ENCODE measurements at places on chromosomes 16 and 17.
A peak's percentile ranks its signal among the peaks of the same experiment; 100 is the strongest.

GRCh38 chr16:73050201-73051099, 2.5 kb upstream of the ZFHX3 start:
- DNase-seq = no peak

GRCh38 chr17:16352667-16353316, 477 bp downstream of the CENPV start:
- DNase-seq = peak; percentile 29

- peak; percentile 96 for DNase-seq
Measured at GRCh38 chr17:59846394-59847165, 46.2 kb downstream of the TUBD1 start.

GRCh38 chr16:11326084-11326736, 19.0 kb upstream of the RMI2 start:
- DNase-seq = no peak

DNA sequence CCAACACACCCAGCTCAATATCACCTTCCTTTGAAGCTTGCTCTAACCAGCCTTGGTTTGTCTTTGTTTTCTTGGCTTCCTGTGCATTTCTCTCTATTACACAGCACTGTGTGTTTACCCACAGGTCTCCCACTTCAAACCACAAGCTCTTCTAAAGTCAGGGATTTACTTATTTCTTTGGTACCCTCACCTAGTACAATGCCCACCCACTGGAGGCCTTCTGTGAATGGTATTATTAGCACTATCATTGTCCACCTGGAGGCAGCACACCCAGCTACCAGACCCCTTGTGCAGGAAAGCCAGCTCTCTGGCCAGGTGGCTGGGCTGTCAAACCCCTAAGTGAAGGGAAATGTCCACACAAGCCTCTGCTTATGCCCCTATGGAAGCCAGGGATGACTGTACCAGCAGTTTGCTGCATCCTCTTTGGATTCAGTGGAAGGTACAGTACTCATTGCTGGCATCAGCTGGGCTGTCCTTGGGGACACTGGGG, 9.4 kb upstream of the TOP2A start:
- no peak for DNase-seq

DNA sequence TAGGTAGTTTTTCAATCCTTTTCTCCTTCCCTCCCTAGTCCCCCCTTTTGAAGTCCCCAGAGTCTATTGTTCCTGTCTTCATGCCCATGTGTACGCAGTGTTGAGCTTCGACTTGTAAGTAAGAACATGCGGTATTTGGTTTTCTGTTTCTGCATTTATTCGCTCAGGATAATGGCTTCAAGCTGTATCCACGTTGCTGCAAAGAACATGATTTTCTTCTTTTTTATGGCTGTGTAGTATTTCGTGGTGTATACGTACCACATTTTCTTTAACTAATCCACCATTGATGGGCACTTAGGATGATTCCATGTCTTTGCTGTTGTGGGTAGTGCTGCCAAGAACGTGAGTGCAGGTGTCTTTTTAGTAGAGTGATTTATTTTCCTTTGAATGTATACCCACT, 651.2 kb downstream of the WWOX start:
- DNase-seq = no peak
